ENCODE measurements at places on chromosomes 1 and 21.
A peak's percentile ranks its signal among the peaks of the same experiment; 100 is the strongest.

- DNase-seq: no peak
Measured at GRCh38 chr1:171226747-171227370, 21.4 kb upstream of the FMO1 start.

- DNase-seq: no peak
Measured at GRCh38 chr1:2212274-2212531, 15.9 kb upstream of the SKI start.

- DNase-seq: peak; percentile 4
Measured at GRCh38 chr1:912740-913301, 10.9 kb upstream of the SAMD11 start.

DNA sequence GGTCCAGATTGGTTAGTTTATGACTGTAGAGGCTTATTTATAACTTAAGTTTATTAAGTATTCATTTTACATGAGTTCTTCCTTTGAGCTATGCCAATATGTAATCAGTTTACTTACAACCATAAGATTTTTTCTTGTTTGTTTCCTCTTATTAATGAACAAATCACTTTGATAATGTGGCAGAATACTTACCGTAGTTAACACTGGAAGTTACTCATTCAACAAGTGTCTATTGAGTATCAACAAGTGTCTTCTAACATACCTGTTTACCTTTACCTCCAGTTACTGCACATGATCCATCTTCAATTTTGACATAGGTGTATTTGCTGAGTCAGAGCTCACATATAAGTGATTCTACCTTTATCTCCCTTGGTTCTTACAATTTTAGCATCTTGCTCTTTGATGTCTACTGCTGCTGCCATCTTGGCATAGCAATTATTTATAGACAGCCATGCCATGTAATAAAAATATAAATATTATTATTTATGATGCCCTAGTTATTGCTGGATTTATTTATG, 205.7 kb downstream of the NCAM2 start:
- DNase-seq: no peak

DNA sequence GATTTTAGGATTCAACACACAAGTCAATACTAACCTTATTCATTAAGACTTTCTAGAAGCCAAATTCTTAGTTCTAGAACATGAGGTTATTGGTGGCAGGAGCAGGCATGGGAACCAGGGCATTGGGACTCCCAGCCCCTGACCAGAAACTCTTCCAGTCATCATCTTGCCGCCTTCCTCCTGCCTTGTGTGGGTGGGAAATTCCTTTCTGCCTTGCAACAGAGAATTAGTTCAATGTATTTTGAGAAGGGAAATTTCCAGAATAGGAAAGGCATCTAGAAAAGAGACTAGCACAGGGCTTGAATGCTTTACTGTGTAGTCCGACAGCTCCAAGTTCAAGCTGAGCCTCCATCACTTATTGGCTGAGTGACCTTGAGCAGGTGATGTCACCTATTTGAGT, 8.7 kb downstream of the GRHL3 start:
- no peak for DNase-seq

- DNase-seq: no peak
Measured at GRCh38 chr1:48761986-48762385, 14.7 kb downstream of the BEND5 start.

GRCh38 chr1:3926956-3927355, 26.9 kb upstream of the C1orf174 start:
- no peak for DNase-seq

- DNase-seq: no peak
Measured at GRCh38 chr1:237124856-237125462, 83.0 kb downstream of the RYR2 start.

GRCh38 chr1:88544195-88544594, 139.9 kb upstream of the PKN2 start:
- no peak for DNase-seq

GRCh38 chr1:155139895-155140629, at the start of gene DPM3:
DPM3 (minus strand) TSS chr1:155140531; CDS start chr1:155140240, 291 bp downstream.
- peak; percentile 93 for DNase-seq

DNA sequence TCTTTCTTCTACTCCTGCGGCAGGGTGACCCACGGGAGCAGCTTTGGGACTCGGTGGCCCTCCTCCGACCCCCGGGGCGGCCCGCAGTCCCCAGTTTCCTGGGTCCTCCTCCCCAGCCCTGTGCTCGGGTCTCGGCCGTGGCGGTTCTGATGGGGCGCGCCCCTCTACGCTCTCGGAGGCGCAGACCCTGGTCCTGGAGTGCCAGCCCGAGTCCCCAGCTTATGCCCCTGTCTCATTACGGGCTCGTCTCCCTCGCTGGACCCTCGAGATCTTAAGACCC, 430 bp downstream of the BTG2 start:
- DNase-seq: no peak

DNA sequence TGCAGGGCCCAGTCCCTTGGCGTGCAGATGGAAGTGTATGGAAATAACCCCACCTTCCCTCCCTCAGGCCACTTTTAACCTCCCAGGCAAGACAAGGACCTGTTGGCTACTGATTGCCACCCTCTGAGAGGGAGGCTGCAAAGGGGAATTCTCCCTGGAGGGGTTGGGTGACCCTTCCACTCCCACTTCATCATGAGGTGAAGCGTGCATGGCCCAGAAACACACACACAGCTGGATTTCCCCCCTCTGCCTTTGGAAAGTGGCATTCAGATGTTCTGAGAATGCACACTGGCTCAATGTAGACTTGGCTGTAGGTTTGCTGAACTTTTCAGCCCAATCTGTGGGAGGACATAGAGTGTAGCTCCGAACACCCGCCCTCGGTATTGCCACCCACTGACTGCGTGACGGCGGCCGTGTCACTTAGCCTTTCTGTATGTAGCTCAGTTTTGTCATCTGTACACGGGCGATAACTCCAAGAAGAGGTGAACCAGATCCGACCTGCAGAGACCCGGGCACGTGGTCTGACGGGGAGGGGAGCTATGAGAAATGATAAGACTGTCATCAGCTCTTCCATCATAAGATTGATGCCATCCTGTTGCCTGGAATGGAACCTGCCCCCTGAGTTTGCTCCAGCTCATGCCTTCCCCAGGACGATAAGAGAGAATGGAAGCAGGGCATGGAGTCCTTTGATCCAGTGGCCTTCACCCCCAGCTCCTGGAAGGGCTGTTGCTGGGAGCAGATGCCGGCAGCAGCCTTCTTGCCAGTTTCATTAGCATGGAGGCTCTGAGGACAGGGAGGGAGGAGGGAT, 19.3 kb downstream of the MIIP start:
- no peak for DNase-seq

GRCh38 chr1:89823679-89824292, 3.0 kb downstream of the LRRC8D start:
- DNase-seq: no peak

DNA sequence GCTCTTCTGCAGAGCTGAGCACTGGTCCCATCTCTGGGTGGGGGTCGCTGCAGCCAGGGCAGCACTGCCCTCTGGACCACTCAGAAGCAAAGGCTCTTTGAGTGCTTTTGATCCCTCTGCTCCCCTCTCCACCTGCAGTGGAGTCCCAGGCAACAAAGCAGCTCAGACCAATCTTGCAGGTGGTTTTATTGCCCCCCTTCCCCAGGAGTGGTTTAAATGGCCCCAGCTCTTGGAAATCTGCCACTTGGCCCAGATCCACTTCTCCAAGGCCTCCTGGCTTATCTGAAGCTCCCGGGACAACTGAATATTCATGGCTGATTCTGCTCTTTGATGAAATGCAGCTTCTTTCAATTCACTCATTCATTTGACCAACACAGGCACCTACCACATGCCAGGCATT, 2.7 kb downstream of the STUM start:
- no peak for DNase-seq

- no peak for DNase-seq
Measured at GRCh38 chr1:191729742-191730141, 428.5 kb upstream of the RGS18 start.

GRCh38 chr1:54736685-54737084, 21.0 kb downstream of the TTC4 start:
- no peak for DNase-seq

- DNase-seq: no peak
Measured at GRCh38 chr1:80436851-80437250, 1363.9 kb upstream of the ADGRL2 start.

DNA sequence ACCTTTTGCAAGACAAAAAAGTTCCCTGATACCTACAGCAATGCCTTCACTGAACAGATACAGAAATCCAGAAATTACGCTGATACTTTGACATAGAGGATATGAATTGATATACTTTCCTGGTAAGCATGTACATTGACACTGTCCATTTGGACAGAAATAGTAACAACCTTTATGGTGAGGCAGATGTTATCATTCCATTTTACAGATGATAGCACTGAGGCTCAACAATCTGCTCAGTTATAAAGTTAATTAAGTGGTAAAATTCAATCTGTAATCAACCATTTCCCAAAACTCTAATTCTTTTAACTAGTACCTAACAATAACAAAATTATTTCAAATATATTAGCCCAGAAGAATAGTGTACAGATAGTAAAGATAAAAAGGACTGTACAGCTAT, 20.6 kb downstream of the SCAF4 start:
- no peak for DNase-seq

DNA sequence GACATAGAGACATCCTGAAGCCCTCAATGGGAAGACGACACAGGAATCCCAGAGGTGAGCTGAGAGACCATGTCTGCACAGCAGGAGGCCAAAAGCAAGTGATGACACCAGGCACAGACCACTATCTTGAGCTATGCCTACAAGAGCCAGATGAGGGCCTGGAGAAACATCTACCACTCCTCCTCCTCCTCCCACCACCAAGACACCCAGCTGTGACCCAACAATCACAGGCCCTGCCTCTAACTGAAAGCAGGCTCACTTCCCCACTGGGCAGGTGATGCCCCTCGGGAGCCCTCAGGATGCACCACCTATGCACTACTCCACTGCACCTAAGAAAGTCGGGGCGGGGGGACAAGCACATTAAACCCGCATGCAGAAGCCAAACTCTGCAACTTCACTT, 16.5 kb downstream of the TADA1 start:
- DNase-seq: no peak

DNA sequence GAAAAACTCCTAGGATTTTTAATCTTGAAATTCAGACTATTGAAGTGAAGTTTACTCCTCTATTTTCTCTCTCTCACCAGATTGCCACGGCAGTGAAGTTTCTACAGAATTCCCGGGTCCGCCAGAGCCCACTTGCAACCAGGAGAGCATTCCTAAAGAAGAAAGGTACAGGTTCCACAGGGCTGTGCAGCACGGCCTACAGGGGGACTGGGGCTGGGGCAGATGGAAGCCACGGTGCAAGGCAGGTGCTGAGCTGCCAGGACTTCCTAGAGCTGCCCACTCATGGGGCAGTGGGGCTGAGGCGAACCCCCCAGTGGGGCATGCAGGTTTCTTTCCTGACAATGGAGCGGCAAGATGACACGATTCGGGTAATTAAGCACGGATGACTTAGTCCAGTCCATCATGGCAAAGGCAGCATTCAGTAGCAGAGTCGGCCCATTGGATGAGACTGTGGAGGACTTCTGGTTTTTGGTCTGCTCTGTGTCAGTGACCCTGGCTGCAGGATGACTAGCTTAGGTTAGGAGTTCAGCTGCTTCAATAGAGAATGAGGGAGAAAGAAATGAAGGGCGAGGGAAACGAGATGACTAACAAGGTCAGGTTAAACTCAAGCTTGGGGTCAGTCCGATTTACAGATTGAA, 61.5 kb downstream of the PEX14 start:
- no peak for DNase-seq

GRCh38 chr1:161021970-161022353, 1.0 kb upstream of the F11R start:
- no peak for DNase-seq

- no peak for DNase-seq
Measured at GRCh38 chr1:23480187-23481025, 3.6 kb downstream of the ASAP3 start.

GRCh38 chr1:26417111-26417759, 6.6 kb downstream of the LIN28A start:
- DNase-seq: peak; percentile 85

DNA sequence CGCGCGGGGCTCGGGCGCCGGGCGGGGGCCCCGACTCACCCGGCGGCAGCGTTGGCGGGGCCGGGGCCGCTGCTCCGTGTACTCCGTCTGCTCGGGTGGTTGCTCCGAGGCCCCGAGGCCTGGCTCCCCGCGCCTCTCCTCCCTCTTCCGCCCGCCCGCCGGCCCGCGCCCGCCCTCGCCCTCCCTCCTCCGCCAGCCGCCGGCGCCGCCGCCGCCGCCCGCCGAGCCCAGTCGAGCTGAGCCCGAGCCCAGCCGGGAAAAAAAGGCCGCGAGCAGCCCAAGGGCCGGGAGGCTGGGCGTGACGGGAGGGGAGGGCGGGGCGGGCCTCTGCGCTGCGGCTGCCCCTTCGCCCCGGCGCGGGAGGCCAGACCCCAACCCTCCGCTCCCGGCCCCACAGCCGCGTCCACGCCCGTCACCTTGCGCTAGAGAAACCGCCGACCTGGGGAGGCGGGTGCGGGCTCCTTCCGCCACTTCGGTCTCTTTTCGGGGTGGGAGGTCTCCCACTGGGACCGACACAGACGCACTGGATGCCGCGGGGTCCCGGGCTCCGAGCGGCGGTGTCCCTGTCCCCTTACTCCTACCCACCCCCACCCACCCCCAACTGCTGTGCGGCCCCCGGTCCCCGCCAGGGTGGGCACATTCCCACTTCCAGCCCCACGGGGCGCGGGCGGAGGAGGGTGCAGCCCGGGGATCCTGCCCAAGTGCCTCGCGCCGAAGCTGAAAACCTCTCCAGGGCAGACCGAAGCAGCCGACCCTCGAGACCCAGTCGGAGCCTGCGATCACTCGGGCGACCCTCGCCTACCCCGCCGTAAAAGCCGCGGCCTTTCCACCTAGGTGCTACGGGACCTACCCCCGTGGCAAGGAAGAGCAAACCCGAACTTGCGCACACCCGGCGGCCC, at the start of gene CERS2:
Gene CERS2, minus strand, starts transcription at position 256 of the 899 bp plus-strand sequence. CDS start 5,745 bp downstream, outside the sequence.
- peak; percentile 74 for DNase-seq

- DNase-seq: no peak
Measured at GRCh38 chr1:53313556-53313955, 14.3 kb downstream of the LRP8 start.

DNA sequence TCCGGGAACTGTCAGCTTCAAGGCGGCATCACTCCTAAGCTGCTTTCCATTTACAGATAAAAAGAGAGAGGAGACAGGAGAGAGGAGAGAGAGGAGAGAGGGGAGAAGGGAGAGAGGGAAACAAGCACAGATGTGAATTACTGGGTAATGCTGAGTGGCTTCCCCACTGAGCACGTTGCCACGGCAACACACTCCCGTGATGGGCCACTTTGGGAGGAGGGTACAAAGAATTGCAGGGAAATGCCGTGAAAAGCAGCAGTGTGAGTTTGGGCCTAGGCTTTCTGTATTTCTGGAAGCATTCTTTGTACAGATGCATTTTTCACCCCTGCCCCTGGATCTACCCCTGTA, 128.0 kb upstream of the IRF2BP2 start:
- DNase-seq: no peak

GRCh38 chr1:155977690-155978324, 540 bp downstream of the ARHGEF2 start:
- DNase-seq: peak; percentile 68

Data from stimulated activated CD4-positive, alpha-beta T cell treated with anti-CD3 and anti-CD28 coated beads, Interleukin-4, amount 100 ng/mL, for 1 hour (primary cell).